ENCODE measurements at places on chromosomes 3 and 15.

DNA sequence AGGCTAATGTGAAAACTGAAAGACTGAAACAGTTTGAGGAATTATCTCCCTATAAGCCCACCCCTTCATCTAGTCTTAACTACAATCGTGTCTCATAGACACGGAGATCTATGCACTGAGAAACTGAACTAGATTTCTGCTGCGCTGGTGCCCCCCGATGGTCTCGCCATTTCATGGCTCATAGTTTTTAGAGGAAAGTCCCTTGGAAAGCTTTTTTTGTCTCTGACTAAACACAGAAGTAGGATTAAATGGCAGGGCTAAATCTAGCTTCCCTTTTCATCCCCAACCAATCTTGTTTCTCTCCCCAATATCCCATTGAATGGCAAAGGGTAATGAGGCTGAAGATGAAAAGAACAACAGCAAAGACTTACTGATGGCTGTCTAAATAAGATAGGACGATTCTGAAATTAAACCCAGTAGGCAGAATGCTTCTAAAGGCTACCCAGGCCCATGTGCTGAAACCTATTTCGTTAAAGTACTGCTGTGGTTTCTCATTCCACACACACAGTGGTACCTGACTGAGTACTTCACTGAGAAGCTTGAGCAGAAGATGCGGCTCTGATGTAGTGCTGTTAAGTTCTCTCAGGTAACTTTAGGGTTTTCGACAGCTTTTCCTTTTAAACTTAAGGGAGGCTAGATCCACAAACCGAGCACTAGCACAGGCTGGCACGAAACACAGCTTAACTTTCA lies 142.7 kb downstream of the GADL1 start:
- DNase-seq, result peak; percentile 72

DNA sequence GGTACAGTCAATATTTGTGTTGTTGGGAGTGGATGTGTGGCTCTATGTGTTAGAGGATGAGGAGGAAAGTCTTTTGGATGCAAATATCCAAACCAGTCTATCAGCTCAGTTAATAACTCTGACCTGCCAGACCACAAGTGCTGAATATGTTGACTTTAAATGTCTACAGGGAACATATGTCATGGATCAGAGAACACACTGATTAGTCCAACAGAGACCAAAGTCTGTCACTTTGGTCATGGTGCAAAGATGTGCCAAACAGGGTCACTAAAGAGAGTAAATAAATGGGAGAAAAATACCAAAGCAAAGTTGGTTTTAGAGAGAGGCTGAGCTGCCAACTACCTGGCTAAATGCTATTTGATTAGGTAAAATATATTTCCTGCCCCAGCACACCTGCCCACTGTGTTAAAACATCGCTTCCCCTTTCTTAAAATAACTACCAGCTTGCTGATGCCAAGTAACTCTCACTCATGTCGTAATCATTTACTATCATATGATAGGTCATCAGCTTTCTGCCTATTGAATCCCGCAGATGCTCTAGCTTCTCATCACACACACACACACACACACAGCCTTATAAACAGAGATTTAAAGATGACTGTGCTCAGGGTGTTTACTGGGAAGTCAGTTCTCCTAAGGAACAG lies 173.3 kb downstream of the PDZRN3 start:
- no peak for DNase-seq

GRCh38 chr3:127258733-127259132 lies 29.1 kb downstream of the PRR20G start:
- DNase-seq, result no peak

GRCh38 chr3:138443091-138443490 lies 8.7 kb downstream of the ESYT3 start:
- no peak for DNase-seq

- no peak for DNase-seq
Measured at GRCh38 chr15:72281713-72282112, 9.4 kb upstream of the PARP6 start.

- no peak for DNase-seq
Measured at GRCh38 chr3:161070252-161070930, 34.8 kb downstream of the B3GALNT1 start.

DNA sequence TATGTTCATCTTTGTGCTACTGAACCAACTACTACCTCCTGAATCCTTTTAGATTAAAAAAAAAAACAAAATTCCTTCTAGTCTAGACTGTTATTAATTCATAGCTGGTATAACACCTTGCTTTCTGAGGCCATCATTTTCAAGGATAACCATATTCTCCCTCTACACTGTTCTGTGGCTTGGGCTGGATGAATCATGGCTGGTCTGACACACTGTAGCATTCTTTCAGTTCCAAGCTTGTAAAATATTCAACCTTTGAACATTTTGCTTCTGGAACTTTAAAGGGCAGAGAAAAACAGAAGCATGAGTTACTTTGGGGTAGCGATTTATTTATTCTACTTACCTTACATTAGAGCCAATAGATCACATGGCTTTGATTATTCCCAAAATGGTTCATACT lies 7.6 kb downstream of the HSPBAP1 start:
- DNase-seq, result no peak

- DNase-seq, result no peak
Measured at GRCh38 chr3:37751537-37751936, 110.1 kb upstream of the CTDSPL start.

DNA sequence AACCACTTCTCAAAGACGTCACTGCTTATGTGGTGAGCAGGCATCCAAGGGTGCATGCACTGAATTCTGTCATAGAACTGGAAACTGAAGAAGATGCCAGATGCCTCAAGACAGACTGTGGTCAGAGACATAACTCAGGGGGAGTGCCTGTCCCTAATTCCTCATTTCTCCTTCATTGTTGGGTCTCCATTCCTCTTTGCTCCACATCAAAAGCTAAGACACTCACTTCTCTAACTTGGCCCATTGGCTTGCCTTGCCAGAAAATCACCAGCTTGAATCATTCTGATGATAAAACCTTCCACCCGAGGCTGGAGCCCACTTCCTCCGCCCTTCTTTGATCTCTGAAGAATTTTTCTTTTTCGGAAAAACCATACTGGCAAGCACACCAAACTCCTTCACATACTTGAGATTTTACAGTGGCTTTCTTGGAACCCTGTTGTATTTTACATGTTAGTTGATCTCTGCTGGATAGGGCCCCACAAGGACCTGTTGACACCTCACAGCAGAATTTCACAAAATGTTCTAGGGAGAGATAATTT lies 69.9 kb downstream of the COL8A1 start:
- no peak for DNase-seq

- no peak for DNase-seq
Measured at GRCh38 chr3:44974416-44974815, 1.6 kb downstream of the ZDHHC3 start.

GRCh38 chr3:187210545-187211327 lies 13.4 kb downstream of the RTP1 start:
- DNase-seq, result no peak

DNA sequence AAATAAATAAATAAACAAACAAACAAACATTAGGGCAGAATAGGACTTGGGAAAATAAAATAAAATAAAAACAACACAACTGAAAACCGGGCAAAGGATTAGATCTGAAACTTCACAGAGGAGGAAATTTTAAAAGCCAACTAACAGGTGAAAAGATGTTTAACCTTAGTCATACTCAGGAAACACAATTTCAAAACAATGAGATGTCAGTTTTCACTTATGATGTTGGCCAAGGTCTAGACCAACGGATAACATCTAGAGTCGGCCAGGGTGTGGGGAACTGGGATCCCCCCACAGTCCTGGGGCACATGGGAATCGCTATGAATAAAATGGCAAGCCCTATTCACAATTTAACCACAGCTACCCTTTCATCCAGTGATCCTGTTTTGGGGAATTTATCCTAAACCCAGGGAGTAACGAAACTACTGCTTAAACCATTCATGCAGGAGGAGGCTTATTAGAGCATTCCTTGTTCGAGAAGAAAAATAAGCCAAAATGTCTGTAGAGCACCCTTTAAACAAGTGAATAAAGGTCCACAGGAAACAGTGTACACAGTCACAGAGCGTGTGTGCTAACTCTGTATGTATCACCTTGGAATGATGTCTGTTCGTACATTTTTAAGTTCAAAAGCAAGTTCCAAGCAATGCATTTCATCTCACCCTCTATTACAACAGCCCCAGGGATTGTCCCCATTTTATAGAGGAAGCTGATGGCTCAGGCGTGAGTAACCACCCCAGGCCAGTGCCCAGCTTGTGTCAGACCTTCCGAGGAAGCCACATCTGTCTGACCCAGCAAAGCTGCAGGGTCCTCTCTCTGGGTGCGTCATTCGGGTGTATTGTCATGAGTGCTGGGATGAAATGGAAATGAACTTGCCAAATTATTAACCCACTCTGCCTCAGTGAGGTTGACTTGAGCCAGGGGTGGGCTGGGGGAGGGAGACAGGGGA lies 6.3 kb upstream of the ANPEP start:
- DNase-seq, result no peak

- DNase-seq, result no peak
Measured at GRCh38 chr3:58266577-58266976, 29.0 kb downstream of the ABHD6 start.

DNA sequence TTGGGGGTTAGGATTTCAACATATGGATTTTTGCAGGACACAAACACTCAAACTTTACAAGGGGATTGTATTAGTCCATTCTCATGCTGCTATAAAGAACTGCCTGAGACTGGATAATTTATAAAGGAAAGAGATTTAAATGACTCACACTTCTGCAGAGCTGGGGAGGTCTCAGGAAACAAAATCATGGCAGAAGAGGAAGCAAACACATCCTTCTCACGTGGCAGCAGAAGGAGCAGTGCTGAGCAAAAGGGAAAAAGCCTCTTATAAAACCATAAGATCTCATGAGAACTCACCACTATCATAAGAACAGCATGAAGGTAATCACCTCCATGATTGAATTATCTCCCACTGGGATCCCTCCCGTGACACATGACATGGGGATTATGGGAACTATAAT lies 1183.1 kb downstream of the ZPLD1 start:
- DNase-seq, result no peak

GRCh38 chr3:4588466-4588865 lies 95.3 kb downstream of the ITPR1 start:
- DNase-seq, result no peak

GRCh38 chr3:143203142-143203541 lies 83.6 kb downstream of the CHST2 start:
- DNase-seq, result no peak

DNA sequence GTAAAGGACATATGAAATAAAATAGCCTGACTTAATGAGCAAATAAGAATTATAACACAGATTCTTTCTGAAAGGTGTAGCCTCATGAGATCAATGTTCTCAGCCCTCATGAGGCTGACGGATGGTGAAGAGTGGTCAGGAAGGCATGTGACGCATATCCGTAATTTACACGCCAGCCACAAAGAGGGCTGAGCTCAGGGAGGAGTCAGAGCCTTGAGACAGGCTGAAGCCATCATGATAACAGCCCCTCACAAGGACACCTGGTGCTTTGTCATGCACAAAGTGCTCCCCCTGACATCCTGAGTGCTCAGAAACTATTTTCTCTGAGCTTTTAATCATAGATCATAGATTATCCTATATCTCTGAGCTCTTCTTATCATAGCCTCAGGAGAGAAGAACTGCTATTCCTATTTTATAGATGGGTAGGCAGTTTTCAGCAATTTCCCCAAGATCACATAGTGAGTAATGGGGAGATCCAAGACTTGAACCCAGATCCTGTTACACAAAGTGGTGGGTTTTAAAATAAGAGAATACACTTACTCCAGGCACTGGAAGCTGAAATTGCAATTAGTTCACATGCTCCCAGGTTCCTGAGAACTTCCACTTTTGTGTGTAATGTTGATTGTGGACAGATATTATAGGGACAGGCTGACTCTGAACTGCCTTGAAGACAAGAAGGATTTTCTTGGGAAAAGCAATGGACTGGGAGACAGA lies 267.1 kb downstream of the RPLP1 start:
- DNase-seq, result no peak

DNA sequence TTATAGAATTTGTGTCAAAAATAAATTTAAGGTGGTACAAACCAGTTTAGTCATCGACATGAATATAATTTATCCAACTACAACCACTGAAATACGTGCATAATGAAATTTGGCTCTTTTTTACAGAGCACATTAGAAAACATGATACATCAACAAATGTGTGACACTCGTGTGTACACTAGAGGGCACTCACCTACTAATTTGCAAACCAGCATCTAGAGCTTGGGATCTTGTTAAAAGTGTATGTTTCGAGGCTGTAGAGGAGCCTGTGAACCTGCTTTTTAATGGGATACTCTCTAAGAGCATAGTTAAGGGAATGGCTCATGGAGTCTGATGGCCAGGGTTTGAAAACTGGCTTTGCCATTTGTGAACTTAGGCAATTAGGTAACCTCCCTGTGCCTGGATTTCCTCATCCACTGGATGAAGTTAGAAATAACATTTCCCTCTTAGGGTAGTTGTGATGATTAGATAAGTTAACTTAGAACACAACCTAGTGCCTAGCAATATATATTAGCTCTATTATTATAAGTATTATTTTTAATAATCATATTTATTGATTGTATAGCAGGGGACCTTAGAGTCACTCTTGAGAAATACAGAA lies 8.8 kb upstream of the CPOX start:
- no peak for DNase-seq

- DNase-seq, result no peak
Measured at GRCh38 chr3:38015485-38015884, 14.0 kb downstream of the PLCD1 start.

DNA sequence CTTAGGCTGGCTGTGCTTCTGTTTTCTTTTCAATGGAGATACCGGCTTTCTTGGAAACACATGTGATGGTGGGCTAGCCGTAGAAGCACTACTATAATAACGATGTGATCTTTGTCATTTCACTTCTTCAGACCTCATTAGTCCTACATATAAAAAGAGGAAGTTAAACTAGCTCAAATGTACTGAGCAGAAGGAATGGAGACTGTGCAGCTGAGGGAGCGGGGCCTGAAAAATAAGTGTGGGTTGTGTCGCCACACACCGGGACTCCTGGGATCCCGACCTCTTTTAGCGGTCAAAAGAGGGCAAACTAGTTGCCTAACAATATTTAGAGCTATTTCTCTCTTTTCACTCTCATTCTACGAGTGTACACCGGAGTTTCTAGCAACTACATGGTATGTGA lies 1.0 kb upstream of the RNF7 start:
- no peak for DNase-seq

DNA sequence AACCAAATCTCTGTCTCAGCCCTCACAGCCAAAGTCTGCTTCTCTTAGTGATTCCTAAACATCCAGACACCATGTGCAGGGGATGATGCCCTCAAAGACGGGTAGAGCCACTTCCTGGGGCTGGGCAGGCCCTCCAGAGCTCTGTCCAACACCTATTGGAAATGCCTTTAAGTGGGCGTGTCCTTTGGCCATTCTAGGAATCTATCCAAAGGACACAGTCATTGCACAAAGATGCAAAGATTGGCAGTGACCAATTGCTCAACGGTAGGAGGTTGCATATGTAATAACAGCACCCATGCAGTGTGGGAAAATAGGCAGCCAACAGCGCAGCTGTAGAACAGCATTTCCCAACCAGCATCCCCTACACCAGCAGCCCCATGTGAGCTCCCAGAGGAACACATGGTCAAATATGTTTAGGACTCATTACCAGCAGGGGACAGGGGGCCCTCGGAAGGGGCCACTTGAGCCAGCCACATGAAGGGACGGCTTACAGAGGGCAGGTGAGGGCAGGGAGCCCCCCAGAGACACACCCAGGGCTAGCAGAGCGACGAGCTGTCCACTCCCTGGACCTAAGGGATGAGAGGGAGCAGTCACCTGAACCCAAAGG lies 142.8 kb upstream of the IQSEC1 start:
- DNase-seq, result no peak

GRCh38 chr15:95988574-95988887 lies 342.0 kb upstream of the NR2F2 start:
- DNase-seq, result no peak
